ENCODE measurements at places on chromosomes 13 and 19.

DNA sequence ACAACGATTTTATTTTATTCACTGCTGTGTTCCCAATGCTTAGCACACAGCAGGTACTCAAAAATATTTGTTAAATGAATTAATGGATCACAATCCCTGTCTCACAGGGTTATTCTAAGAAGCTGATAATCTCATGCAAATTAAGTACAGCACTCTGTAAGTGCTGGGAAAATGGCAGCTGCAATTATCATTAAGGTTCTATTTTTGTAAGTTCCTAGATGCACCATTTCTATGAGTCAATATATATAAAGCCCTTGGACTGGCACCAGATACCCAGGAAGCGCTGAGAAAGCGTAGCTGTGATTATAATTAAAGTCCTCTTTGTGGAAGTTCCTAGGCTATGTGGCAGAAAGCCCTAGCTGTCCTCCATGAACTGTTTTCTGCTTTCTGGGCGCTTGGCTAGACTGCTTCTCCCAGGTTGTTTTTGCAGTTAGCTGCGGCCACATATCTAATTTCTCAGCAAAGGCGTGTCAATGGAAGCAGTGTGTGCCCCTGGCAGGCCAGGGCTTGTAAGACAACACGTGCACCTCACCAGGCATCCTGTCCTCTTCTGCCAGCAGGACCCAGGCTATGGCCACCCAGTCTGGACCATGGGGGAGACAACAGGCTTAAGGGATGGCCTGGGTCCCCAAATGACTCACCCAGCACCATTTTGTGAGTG is 5.2 kb upstream of the SRRM5 start:
- no peak for DNase-seq

- peak; percentile 57 for DNase-seq
These were observed 1.2 kb downstream of the TBC1D4 start for GRCh38 chr13:75480671-75481175.

GRCh38 chr19:45769821-45770191 is 754 bp upstream of the SIX5 start:
- DNase-seq = peak; percentile 52

DNA sequence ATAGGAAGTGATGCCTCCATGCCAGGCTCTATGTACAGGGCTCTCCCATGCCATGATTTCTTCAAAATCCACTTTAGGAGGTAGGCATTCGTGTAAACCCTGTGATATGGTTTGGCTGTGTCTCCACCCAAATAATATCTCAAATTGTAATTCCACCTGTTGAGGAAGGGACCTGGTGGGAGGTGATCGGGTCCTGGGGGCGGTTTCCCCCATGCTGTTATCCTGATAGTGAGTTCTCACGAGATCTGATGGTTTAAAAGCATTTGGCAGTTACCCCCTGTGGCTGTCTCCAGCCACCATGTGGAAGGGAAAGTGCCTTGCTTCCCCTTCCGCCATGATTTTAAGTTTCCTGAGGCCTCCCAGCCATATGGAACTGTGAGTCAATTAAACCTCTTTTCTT is 8.1 kb downstream of the SARS2 start:
- no peak for DNase-seq

- DNase-seq = no peak
These were observed 1.4 kb upstream of the CD37 start for GRCh38 chr19:49333811-49334288.

- DNase-seq = peak; percentile 49
These were observed 846 bp upstream of the PRKACA start for GRCh38 chr19:14118165-14119051.

DNA sequence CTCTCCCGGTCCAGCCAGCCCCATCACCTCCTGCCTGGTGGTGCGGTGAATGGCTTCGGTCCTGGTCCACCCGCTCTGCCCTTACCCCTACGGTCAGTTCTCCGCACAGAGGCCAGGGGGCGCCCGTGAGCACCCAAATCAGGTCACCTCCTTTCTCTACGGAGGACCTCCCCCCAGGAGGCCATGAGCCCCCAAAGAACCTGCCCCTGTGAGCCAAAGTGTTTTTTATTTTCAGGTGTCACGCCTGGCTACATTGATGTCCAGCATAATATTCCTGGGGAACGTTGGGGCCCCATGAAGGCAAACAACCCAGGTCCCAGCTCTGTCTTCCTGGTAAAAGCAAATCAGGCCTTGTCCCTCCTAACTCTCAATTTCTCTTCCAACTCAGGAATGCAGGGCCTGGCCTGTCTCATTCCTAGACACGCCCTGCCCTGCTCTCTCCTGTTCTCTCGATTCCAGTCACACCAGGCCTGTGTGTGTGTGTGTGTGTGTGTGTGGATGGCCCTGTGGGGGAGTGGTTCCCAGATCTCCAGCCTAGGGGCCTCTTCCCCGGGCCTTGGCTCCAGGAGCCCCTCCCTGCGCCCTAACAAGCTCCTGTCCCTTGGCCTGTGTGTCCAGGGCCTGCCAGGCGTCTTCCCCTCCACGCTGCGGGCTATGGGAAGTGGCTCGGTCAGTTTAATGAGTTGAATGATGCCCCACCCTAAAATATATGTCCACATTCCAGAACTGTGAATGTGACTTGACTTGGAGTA is 9.7 kb upstream of the GIPC1 start:
- peak; percentile 97 for DNase-seq

GRCh38 chr13:50460358-50460757 is 383.1 kb downstream of the DLEU7 start:
- no peak for DNase-seq

DNA sequence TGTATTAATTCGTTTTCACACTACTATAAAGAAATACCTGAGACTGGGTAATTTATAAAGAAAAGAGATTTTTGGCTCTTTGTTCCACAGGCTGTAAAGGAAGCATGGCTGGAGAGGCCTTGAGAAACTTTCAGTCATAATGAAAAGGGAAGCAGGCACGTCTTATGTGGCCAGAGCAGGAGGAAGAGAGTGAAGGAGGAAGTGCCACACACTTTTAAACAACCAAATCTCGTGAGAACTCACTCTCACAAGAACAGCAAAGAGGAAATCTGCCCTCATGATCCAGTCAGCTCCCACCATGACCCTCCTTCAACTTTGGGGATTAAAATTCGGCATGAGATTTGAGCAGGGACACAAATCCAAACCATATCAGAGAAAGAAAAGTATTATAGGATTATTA is 1255.9 kb upstream of the MIR17HG start:
- DNase-seq = no peak

DNA sequence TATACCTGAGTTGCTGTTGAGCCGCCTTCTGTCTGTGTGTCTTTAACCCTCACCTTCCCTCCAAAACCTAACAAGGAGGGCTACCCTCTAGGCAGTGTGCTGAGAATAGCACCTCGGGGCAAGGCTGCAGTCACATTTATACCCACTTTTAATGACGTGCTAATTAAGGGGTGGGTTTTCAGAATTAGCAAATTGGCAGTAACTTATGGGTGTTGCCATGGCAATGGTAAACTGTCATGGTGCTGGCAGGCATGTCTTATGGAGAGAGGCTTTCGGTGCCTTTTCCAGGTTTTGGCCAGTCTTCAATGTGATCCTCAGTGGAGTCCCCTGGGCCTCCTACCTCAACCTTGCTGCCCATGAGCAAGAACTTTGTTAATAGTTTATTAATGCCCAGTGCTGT is 1.2 kb upstream of the PNMA8A start:
- no peak for DNase-seq

DNA sequence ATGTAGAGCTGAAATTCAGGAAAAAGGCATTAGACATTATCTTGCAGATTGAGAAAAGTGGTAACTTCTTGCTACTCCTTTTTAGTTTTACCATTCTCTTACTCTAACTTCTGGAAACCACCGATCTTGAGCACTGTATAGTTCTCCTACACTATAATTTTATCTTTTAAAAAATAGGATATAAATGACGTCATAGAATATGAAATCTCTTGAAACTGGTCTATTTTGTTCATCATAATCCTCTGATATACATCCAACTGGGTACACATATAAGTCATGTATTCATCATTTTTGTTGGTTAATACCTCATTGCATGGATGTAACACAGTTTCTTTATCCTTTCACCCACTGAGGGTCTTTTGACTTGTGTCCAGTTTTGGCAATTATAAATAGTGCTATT is 629.9 kb upstream of the PRR20A start:
- DNase-seq = no peak

DNA sequence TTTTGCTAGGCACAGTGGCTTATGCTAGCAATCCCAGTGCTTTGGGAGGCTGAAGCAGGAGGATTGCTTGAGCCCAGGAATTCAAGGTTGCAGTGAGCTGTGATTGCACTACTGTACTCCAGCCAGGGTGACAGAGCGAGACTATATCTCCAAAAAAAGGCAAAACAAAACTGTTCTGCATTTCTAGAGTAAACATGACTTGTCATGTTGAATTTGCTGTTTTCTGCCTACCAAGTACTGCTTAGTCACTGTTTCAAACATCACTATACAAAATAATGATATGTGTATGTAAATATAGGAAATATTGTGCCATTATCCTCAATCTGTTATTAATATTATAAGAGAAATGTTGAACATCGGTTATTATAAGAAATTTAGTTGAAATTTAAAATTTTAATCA is 9.2 kb downstream of the RFC3 start:
- no peak for DNase-seq

- no peak for DNase-seq
These were observed 94.4 kb downstream of the CACNA1A start for GRCh38 chr19:13411899-13412298.

DNA sequence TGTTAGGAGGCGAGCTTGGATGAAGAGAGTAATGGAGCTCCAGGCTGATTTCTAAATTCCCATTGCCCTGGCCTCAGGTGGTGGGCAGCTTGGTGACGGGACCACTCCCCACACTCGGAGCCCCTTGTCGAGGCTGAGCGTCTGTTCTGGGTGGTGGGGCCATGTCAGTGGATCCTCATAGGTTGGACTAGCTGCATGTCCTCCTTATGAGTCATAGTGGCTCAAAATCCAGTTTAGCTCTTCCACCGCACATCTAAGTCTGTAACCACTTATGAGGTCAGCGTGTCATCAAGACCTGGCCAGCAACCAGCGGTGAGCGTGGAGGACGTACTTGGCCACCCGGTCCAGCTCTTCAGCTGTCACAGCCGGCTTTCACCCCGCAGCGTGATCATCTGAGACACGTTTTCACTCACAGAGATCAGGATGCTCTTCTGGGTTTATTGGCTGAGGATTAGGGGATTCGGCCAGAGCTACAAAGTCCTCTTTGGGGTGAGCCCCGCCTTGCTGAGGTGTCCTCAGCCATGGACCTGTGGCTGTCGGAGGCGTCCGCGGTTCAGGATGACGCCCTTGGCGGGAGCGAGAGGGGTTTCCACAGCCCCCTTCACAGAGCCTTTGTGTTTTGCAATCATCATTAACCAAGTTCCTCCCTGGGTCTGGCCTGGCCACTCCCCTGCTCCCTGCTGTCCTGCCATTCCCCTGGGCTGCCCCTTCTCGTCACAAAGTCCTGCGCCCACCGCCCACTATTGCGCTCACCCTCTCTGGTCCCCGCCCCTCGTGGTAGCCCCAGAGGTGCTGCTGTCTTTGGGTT is 41.9 kb downstream of the ADPRHL1 start:
- DNase-seq = peak; percentile 96

GRCh38 chr13:29855009-29855408 is 4.6 kb upstream of the UBL3 start:
- DNase-seq = no peak

DNA sequence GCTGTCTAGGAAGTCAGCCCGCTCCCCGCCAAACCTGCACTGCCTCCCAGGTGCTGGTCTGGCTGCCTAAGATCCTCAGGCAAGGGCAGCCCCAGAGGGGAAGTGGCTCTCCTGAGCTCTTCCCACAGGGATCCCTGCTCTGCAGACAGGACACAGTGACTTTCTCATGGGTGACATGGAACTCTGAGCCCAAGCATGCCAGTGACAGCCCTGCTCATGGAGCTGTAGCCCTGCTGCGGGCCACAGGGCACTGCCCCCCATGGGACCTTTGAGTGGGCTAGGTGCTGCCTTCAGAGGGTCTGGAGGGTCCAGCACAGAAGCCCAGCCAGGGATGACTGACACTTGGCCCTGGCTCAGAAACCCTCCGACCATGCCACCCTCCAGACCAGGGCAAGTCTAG is 109.1 kb downstream of the TUBA3C start:
- no peak for DNase-seq

DNA sequence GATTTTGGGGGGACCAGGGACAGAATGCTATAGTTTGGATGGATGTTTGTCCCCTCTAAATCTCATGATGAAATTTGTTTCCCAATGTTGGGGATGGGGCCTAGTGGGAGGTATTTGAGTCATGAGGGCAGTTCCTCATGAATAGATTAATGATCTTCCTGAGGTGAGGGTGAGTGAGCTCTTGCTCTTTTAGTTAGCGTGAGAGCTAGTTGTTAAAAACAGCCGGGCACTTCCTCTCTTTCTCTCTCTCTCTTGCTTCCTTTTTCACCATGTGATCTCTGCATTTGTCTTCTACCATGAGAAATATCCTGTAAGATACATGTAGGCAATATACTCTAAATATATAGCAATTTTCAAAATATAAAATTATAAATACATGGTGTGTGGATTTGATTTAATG is 290.8 kb upstream of the PCDH9 start:
- DNase-seq = peak; percentile 9
